ENCODE measurements at places on chromosomes 7 and 10.

GRCh38 chr7:111005445-111005844 lies 85.5 kb upstream of the LRRN3 start:
- DNase-seq: no peak

DNA sequence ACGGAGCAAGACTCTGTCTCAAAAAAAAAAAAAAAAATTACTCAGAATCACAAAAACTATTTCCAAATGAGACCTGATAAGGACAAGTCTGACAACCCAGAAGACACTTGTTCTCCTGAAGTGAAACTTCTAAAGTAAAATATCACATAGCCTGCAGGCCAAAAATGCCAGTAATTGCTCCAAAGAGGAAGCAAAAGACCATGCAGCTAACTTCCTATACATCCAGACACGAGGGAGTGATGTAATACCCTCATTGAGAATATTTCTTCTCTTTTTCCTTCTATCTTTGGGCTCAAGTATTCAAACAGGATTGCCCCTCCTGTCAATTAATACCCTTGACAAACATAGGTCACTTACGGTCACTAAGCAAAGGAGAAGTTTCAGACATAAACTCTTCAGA lies 31.2 kb downstream of the ARMH3 start:
- DNase-seq: no peak

DNA sequence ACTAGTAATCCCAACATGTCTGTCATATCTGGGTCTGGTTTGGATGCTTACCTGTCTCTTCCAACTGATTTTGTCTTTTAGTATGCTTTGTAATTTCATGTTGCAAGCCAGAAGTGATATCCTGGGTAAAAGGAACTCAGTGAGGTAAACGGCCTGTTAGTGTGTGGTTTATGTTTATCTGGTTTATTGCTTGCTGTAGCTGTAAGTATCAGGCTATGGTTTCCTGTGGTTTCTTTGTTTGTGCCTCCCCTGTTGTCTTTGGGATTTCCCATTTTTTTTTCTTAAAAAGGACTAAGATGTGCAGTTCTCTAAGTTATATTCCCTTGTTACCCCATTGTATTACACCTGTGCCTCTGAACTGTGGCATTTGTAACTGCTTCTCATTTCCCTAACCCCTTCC lies 323.5 kb upstream of the POM121L12 start:
- no peak for DNase-seq

- no peak for DNase-seq
Observed at GRCh38 chr10:45418417-45418848, 44.4 kb downstream of the ALOX5 start.

DNA sequence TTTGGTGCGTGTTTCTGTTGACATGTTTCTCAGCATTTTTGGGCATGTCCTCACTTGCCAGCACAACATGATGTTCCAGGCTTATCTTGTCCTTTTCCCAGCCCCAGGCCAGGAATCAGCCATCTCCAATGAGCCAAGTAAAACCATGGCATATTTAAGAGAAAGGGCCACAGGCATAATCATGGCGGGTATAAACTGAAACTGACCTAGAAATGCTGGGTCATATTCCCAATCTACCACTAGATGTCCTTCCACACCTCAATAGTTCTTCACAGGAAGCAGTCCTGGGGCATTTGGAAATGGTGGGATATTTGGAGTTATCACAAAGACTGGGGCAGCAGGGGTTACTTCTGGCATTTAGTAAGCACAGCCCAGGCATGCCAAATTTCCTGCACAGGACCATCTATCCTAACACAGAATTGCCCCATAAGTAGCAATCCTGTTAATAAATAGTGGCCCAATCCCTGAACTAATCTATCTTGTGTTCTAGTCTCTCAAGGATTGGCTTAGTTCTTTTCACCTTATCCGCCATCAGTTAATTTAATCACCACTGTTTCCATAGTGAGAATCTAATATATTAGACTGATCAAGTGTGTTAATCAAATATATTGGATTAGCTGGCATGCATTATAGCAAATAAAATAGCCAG lies 101.6 kb downstream of the NPSR1 start:
- DNase-seq: no peak

DNA sequence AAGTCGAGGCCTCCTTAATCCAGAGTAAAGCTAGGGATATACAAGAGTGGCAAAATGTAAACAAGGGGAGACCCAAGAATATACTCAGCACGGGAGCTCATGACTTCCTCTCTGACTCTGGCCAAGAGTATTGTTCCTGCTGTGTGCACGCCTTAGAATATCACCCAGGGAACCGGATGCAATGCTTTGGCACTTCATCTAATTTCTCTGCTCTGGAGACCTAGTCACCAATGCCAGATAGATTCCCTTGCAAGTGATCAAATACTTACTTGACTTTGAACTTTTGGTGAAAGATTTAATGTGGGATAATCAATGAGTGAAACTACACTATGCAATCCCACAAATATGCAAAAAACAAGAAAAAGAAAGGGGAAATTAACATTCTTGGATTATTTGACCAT lies 695.5 kb downstream of the INHBA start:
- DNase-seq: no peak

- DNase-seq: no peak
Observed at GRCh38 chr10:10055656-10056442, 961.8 kb upstream of the CELF2 start.

GRCh38 chr10:11521860-11522259 lies 89.6 kb downstream of the USP6NL start:
- no peak for DNase-seq

GRCh38 chr7:22726345-22726906 lies 574 bp upstream of the IL6 start:
- DNase-seq: peak; percentile 63

- peak; percentile 67 for DNase-seq
Observed at GRCh38 chr7:143240291-143241168, 18.7 kb downstream of the TAS2R40 start.

DNA sequence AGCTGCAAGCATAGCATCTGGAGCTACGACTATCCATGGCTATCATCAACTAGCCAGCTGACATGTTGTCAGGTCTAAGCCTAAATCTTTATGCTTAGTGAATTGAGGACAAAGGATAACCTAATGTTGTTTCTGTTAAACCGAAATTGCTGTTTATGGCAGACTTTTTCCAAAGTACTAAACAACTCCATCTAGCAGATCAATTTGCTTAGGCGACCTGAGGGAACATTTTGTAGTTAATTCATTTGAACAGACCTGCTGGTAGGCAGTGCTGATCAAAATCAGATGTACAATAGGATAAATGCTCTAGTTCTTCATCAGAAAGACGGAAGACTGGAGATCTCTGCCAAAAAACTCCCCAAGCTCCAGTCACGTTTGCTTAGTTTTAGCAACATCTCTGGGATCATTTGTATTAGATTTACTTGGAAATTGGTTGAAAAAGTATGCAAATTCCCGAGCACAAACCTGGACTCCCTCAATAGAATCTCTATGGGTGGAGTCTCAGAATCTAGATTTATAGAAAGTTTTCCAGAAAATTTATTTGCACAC lies 301.6 kb upstream of the NRP1 start:
- DNase-seq: no peak

GRCh38 chr10:6151087-6151977 lies 51.4 kb upstream of the PFKFB3 start:
- no peak for DNase-seq

- DNase-seq: no peak
Observed at GRCh38 chr10:100554902-100555301, 19.2 kb downstream of the HIF1AN start.

GRCh38 chr10:75355706-75356105 lies 45.9 kb downstream of the ZNF503 start:
- no peak for DNase-seq

GRCh38 chr7:133682364-133683181 lies 429.7 kb downstream of the EXOC4 start:
- DNase-seq: peak; percentile 10

GRCh38 chr7:52017802-52018679 lies 701.4 kb upstream of the COBL start:
- no peak for DNase-seq

DNA sequence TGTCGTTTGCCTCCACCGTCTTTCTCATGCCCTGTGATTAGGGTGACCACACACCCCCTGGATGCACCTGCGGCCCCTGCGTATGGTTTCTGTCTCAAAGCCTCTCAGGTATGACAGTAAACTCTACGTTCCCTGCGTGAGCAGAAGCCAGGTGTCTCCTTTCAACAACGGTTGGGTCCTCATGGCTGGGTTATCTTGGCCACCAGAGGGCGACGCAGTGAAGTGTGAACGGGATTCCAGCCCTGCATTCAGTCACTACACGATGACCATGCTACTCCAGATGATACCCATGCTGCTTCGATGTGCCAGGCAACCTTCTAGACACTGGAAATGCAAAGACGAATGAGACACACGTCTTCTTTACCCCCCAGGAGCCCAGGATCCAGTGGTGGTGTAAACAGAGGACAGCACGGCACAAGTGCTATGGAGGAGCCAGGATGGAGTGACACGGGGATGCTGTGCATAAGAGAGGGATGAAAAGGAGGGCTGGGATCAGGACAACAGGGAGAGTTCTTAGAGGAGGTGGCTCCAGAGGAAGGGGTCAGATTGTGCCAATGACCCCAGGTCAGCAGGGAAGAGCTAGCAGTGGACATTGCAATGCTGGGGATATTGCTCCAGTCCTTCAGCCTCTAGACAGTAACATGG lies 228.1 kb upstream of the PFKP start:
- DNase-seq: peak; percentile 26

GRCh38 chr7:114008696-114009095 lies 89.9 kb upstream of the PPP1R3A start:
- DNase-seq: no peak

DNA sequence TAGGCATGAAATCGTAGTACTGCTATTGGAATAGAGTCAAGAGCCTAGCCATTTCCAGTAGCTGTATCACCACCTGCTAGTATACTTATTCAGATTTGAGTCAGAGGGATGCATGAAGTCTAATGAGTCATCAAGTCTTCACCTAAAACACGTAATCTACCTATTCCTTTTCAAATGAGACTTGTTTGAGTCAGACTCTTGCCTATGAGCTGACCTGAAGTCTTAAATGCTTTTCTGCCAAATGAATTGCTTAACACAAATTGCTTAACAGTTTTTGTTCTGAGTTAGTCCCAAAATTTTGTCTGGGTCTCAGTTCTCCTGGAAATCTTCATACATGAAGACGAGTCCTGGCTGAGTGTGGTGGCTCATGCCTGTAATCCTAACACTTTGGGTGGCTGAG lies 165.2 kb downstream of the GNAT3 start:
- no peak for DNase-seq

- DNase-seq: peak; percentile 11
Observed at GRCh38 chr7:67484244-67484751, 487.7 kb downstream of the TYW1 start.

DNA sequence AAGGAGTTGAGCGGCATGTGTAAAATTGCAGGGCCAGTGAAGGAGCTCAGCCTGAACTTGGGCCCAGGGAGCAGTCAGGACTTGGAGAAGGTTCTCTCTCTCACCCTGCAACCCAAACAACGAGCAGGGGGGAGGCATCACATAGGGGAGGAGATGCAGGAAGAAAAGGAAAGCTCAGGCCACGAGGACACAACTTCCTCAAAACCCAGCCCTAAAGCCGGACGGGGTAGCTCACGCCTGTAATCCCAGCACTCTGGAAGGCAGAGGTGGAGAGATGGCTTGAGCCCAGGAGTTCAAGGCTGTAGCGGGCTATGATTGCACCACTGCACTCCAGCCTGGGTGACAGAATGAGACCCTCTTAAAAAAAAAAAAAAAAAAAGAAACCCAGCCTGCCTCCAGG lies 629.1 kb downstream of the PARD3 start:
- DNase-seq: no peak

DNA sequence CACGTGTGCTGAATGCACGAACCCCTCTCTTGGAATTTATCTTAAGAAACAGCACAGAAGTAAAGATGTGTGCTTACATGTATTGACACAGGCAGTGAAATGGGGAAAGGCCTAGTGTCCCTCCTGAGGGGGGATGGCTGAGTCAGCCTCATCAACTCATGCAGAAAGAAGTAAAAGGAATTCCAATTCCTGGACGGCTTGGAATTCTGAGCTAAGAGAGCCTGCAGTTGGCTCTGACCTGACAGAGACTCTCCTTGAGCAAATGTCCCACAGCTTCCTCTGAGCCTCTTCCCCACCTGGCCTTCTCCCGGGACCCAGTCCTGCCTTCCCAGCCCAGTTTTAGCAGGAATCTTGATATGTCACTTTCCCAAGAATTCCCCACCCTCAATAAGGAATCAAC lies 542.4 kb upstream of the ADARB2 start:
- DNase-seq: no peak

- no peak for DNase-seq
Observed at GRCh38 chr10:106355450-106355849, 809.1 kb downstream of the SORCS1 start.

DNA sequence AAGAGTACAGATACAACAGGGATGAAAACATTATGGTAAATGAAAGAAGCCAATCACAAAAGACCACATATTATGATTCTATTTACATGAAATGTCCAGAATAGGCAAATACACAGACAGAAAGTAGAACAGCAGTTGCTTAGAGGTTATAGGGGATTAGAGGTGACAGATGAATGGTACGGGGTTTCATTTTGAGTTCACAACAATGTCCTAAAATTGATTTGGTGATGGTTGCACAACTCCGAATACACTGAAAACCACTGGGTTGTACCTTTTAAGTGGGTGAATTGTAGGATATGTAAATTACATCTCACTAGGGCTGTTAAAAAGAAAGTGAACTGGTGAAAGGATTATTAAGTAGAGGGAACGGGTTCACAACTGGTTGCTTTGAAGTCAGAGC lies 76.3 kb upstream of the MRLN start:
- DNase-seq: no peak

DNA sequence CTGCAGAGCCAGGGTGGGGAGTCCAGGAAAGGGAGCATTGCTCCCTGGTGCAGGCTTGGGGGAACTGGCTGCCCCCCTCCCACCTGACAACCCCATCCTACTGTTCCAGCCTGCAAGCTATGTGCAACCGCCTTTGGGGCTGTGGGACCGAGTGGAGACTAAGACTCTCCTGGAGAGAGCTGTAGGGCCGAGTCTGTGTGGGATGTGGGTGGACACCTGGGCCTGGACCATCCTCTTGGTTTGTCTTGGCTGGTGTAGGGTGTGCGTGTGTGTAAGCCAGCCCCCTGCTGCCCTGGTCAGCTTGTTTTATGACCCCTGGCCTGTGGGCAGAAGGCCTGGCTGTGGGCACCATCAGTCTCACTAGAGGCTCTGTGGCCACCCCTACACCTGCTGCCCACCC lies 1.6 kb upstream of the RAMP3 start:
- DNase-seq: no peak

Measured in stimulated activated CD4-positive, alpha-beta T cell treated with anti-CD3 and anti-CD28 coated beads, Interleukin-1b, Interleukin-23, amount 100 ng/mL, for 48 hours (primary cell).